ENCODE measurements at places on chromosomes 1 and 21.
A peak's percentile ranks its signal among the peaks of the same experiment; 100 is the strongest.

DNA sequence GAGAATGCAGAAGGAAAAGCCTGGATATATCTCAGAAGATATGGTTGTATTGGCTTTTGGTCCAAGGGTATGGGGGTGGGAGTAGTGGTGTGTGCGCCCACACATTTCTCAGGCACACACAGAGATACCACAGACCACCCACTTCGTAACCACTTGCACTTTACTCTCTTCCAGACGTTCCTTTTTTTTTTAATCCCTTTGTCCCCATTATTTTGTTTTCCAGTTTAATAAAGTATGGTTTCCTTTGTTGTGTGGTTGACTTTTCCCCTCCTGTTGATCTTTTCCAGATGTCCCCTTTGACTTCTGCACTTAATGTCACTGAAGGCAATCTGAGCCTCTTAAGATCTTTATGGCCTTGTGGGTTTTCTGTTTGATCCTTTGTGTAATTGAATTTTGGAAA is 10.5 kb upstream of the TARS2 start:
- DNase-seq: no peak

- no peak for DNase-seq
These were observed 25.6 kb downstream of the C1orf116 start for GRCh38 chr1:207006914-207007313.

DNA sequence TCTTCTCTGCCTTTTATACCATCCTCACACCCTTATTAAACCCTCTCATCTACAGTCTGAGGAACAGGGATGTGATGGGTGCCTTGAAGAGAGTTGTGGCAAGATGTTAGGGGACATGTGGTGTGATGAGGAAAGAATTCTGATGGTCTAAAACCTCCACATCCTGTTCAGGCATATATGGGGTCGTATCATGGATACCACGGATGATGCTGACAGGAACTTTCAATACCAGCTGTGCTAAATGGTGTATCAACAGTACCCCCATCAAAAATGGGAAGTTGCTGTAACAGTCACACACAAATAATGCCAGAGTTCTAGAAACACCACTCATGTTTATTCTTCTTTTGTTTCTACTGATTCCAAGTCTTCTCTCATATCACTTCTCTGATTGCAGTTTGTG is 12.9 kb downstream of the OR2T6 start:
- no peak for DNase-seq

- no peak for DNase-seq
These were observed 1.9 kb downstream of the BTF3L4 start for GRCh38 chr1:52057876-52058415.

DNA sequence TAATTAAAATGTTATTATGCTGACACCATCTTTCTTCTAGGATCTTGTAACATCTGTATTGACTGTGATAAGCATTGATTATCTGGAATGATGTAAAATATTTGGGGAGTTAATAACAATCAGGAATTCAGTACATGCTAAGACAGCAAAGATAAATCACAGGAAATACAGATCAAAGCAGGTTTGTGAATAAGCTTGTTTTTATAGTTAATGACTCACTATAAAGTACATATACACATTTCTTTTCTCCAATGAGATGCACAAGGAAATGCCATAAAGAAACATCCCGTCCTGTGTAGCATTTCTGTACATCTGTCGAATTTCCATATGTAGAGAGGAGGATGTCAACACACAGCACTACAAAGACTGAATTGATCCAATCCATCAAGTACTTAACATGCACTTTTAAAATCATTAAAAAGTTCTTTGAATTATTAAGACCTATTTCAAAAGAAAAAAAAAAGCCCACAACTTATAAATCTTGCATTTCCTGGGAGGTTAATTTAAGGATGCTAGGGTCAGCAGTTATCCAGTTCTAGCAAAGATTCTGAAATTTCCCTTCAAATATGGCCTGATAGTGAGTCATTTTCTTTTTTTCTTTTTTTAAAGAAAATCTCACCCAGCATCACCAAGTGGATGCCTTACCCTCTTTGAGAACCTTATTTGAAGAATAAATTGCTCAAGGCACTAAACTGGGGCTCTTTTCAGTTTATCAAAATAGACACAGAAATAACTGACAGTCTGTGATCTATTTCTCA is 243.2 kb upstream of the NR5A2 start:
- no peak for DNase-seq

DNA sequence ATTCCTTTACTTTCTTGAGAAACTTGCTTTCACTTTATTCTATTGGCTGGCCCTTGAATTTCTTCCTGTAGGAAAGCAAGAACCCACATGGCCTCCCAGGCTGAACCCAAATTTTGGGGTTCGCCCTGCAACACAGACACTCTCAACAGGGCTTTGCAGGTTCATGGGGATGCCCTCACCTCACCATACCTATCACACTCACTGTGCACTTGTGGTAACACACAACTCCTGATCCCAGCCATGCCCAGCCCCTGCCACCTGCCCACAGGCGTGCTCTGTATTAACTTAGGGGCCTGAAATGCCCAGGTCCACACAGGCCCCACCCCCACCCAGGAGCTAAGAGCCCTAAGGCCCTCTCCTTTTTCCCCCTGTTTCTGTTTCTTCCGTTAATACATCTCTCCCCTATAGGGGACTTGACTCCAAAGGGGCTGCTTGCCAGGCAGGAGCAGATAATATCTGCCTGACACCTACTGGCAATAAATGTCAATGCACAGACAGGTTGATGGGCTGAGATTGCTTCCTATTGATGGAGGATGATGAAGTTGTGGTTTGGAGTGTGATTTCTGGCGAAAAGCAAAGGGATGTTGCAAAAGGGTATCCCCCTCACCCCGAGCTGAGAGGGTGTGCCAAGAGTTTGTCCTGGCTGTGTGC is 171.5 kb downstream of the AJAP1 start:
- no peak for DNase-seq

DNA sequence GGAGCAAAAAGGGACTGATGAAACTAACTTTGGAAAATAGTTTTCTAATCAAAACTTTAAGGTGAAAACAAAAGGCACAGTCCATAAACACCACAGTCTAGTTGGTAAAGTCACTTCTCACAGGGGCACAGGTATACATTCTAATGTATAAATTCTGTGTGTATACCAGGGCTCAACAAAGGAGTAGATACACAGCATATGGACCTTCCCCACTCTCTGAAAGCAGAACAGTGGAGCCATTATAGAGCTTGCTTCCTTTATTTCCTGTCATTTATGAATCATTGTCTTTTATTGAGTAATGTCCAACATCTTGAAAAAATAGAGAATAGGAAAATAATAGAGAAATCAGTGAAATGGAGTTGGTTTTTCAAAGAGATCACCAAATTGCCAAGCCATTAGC is 746.5 kb upstream of the CHRM3 start:
- DNase-seq: no peak

GRCh38 chr1:30234091-30234490 is 489.3 kb downstream of the MATN1 start:
- DNase-seq: no peak

DNA sequence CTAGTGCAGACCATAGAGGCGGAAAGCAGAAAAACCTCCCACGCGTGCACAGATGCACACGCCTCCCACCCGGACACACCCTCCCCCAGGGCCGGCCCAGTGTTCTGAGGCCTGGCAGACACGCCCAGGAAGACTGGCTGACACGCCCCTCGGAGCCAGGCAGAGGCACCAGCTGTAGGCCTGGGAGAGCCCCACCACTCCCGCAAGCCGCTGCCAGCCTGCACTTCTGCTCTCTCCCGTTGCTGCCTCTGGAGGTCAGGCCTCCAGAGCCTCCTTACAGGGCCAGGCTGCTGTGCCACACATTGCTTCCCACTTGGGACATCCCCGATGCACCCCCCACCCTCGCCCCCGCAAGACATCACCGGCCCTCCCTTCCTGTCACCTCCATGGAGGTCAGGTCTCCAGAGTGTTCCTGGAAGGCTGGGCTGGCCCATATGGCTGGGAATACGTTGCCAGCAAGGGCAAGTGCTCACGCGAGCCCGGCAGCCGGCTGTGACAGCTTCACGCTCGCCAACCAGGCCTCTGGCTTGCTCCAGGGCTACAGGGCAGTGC is 40.4 kb downstream of the CASZ1 start:
- DNase-seq: peak; percentile 83

DNA sequence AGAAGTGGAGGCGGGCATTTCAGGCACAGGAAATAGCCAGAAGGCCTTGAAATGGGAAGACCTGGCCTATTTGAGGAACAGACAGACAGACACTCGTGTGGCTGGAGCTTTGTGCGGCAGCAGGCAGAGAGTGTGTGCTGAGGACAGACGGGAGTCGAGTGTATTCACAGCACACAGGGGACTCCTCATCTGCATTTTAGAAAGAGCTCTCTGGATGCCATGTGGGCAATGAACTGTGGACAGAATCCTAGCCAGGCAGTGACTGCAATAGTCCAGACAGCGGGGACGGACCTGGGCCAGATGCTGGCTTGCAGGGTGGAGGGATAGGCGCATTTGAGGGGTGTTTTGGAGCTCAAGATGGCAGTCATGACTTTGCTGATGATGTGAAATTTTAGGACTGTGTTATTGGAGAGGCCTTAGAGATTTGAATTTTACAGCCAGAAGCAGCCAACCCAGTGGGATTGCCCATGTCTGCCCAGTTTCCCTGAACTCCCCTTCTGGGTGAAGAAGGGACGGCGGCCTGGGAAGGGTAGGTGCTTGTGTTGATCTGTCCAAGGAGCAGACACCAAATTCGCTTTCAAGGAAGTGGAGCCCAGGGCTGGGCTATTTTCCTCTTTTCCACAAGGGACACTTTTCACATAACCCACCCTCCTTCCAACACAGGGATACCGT is 43.7 kb downstream of the CHAF1B start:
- DNase-seq: no peak

DNA sequence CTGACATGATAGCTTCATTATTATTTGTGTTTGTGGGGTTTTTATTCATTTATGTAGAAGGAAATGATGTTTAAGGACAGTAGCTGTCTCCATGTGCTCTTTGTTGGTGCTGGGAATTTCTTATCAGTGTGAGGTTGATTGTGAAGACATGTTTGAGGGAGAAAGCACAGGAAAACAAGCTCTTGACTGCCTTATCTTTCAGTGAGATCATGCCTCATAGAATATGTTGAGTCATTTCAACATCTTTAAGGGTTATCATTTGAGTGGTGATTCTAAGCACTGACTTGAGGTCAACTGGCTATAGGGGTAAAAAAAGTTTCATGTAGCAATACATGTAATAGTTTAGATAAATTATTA is 405.1 kb upstream of the ADAMTS5 start:
- DNase-seq: no peak

GRCh38 chr1:29949676-29950075 is 713.4 kb downstream of the PTPRU start:
- no peak for DNase-seq

DNA sequence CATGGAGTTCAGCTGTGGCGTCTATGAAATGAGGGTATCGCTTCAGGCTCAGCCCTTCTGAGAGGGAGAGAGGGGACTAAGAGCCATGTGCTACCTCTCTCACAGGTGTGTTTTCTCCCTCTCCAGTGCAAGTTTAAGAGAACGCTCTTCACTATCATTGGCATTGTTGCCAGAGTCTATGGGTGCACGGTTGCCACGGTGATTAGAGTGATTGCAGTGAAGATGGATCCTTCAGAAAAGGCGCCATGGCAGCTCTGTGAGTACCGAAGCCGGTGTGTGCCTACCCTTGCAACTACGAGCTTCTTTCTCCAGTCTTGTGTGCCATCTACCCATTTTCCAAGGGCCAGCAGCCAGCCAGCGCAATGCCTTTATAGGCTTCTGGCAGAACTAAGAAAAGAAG is 290.5 kb downstream of the OMA1 start:
- no peak for DNase-seq

DNA sequence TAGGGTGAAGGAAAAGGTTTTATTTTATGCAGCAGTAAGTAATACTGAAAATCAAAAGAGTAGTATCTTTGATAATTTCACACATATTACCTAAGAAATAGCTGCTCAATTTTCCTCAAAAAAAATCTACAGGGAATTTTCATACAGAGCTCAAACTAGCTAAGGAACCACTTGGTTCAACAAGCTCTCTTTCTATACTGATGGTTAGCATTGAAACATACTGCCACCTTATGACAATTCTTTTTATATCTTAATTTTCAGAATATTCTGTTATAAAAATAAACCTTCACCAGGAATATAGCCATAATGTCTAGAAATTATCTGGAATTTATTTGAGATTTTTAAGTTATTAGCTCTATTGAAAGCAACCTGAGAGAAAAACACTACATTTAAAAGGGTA is 142.1 kb downstream of the DPYD start:
- DNase-seq: no peak

DNA sequence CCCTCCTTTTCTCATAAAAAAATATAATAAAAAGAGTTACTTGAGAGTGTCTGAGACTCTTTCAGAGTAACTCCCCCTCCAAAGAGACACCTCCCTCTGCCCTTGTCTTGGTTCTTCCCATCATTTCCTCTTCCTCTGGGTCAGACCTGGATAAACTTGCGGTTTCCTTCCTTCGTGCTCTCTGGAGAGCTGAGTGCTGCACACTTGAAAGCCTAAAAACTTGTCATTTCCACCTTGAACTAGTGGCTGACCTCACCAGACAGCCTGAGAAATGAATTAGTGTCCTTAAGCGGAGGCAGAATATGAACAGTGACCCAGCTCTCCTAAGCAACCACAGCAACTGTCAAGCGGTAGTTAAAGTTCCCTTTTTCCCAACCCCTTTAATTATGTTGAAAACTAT is 88.4 kb upstream of the PROX1 start:
- DNase-seq: no peak

DNA sequence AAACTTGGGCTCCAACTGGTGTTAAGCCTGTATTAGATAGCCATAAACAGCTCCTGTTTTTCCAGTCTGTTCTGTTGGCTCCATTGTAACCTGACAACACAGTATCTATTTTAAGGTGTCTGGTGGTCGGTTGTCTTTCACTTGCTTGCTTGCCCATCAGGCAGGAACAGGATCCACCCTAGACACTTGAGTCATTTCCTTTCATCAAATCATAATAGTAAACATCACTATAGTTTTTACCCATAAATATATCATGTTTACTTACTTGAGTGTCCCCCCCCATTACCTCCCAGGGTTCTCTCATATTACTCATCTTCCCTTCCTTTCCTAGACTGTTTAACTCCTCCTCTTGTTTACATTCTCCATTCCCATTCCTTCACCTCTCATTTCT is 2.9 kb downstream of the DDI2 start:
- no peak for DNase-seq

GRCh38 chr1:2166254-2166653 is 28.3 kb downstream of the FAAP20 start:
- no peak for DNase-seq

- DNase-seq: no peak
These were observed 1.1 kb downstream of the ECE1 start for GRCh38 chr1:21289127-21289526.

- peak; percentile 54 for DNase-seq
These were observed 8.3 kb upstream of the ZNF669 start for GRCh38 chr1:247112479-247112781.

DNA sequence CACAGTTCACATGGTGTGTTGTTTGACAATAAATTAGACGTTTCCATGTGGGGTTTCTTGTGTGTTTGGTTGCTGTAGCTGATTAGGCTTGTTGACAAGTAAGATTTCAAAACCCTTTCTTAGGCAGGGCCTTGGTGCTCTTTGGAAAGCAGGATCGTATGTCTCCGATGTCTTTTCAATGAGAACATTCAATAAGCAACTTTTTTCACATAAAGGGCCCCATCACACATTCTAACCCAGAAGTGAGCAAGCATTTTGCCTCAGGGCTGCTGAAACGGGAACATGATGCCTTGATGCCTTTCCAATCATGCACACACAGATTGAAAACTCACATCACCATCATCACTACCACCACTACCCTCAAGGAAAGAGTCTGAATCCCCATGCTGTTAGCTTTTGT is 33.1 kb downstream of the LPAR3 start:
- no peak for DNase-seq

Data from left ventricle myocardium superior (tissue), 1 donor.